Fibroblast of skin of left biceps (primary cell): ENCODE measurements at places on chromosomes 12 and 14.

- DNase-seq, result no peak
Measured at GRCh38 chr14:29351996-29352705, 575.5 kb downstream of the PRKD1 start.

DNA sequence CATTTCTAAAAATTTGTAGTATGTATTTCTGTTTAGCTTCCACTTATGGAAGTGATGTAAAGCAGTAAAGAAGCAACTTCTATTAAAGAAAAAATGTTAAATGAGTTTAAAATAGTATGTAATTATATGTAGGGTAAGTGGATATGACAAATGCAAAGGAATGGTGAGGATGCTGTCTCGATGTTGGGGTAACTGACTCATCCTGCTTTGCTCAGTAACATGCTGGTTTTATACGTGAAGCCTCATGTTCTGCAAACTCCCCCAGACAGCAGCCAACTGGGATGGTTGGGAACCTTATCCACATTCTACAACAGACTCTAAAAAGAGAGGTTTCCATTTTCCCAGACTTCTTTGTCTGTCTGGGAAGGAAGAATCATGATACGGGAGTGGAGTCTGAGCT, 1006.4 kb upstream of the TMEM132C start:
- DNase-seq, result no peak

DNA sequence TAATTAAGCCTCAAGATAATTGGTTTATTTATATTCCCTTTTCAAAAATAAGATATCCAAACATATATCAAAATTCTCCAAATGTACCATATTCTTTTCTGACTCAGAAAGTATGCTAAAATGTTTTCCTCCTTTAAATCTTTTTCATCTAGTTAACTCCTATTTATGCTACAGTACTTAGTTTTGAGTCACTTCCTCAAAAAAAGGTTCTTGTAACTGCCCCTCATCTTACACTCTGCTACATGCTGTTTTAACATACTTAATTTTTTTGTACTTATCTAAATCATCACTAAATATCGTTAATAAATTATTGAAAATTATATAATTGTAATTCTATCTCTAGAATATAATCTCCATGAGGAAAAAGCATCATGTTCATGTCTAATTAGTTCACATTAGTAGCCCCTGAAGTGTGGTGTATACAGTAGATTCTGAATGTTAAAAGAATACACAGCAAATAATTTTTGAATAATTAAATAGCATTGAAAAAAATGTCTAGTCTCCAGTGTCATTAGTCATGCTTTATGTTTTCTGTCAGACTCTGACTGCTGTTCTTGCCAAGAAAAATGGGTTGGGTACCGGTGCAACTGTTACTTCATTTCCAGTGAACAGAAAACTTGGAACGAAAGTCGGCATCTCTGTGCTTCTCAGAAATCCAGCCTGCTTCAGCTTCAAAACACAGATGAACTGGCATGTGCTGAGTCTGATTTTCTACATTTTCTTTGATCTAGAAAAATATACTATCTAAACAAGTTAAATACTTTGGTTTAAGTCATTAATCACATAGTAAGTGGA, 3.5 kb downstream of the KLRD1 start:
- no peak for DNase-seq

GRCh38 chr14:21025371-21026273, 761 bp upstream of the NDRG2 start:
- DNase-seq, result no peak

DNA sequence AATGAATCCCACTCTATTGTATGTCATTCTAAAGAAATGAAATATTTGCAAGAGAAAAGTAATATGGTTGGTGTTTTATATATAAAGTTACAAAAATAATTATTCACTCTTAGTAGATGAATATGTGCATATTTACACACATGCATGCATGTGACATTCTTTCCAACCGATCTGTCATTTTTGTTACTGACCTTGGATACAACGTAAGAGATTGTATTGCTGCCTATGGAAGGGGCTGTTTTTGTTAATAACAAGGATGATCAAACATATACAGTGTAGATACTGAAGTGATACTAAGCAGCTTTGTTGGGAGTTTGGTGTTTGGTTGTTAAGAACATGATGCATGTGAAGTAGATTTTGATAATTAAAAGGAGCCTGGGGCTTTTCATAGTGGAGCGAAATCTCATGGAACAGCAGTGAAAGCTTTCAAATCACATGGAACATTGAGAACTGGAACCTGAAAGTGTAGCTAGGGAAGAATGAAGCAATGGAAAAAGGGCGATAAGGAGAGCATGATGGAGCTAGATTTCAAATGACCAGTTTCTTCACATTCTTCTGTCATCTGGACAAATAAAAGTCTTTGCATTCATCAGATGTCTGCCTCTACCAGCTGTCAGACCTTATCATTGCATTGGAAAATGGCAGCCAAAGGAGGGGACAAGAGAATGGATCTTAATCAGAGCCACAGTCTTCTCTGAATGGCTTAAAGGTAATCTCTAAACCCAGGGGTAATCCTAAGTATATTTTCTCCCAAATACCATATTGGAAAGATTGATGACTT, 10.0 kb downstream of the BORCS5 start:
- no peak for DNase-seq

GRCh38 chr12:92859650-92860386, 69.3 kb downstream of the EEA1 start:
- no peak for DNase-seq

- DNase-seq, result no peak
Measured at GRCh38 chr14:72975770-72976169, 49.5 kb downstream of the DCAF4 start.

DNA sequence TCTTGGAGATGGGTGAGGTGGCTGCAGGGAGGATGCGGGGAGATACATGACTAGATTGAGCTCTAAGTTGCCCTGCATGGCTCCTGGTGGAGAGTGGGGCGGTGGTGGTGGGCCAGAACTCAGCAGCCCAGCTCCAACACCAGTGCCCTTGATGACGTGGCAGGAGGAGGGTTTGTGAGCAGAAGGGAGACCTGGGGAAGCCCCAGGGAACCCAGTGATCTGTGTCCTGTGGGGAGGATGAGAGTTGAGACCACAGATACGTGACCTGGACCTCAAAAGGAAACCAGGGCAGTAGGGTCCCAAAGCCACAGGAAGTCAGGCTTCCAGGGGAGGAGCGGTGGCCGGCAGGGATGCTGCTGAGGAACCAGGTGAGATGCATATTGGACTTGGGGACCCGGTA, 989.1 kb upstream of the TMEM132C start:
- DNase-seq, result no peak

- no peak for DNase-seq
Measured at GRCh38 chr14:90299408-90299807, 32.3 kb downstream of the NRDE2 start.

GRCh38 chr14:56147449-56147848, 29.2 kb downstream of the PELI2 start:
- no peak for DNase-seq

- DNase-seq, result no peak
Measured at GRCh38 chr14:34966413-34966812, 16.4 kb upstream of the SRP54 start.

- DNase-seq, result no peak
Measured at GRCh38 chr12:103494734-103495468, 867 bp downstream of the C12orf42 start.

DNA sequence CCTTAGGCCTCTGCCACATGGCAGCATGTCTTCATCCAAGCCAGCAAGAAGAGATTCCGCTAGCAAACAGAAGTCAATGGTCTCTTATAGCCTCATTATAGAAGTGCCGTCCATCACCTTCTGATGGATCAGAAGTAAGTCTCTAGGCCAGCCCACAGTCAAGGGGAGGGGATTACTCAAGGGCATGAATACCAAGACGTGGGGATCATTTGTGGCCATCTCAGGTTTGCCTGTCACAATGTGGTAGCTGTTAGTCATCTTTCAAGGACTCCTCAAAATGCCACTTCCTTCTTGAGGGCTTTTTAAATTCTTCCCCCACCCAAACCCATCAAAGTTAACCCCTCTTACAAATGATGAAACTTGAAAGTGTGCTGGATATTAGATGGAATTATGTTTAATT, 8.1 kb upstream of the ADCY6 start:
- DNase-seq, result no peak

DNA sequence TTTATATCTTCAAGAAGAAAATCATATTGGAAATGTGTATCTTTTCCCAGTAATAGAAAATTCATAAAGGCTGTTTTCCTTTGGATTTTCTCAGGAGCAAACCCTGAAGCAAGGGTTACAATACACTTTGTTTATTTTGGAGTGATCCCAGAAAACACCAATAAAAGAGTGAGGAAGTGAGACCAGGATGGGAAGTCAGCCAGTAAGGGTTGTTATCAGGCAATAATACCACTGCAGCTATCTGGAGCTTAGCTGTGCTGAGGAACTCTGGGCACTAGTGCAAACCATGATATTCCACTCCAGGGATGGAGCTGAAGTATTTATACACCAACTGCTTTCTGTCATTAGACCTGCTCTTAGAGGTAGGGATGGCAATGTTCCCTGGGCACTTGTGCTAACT, 1002.3 kb downstream of the FLRT2 start:
- DNase-seq, result no peak

GRCh38 chr14:104403421-104404220, 175.9 kb upstream of the C14orf180 start:
- no peak for DNase-seq

DNA sequence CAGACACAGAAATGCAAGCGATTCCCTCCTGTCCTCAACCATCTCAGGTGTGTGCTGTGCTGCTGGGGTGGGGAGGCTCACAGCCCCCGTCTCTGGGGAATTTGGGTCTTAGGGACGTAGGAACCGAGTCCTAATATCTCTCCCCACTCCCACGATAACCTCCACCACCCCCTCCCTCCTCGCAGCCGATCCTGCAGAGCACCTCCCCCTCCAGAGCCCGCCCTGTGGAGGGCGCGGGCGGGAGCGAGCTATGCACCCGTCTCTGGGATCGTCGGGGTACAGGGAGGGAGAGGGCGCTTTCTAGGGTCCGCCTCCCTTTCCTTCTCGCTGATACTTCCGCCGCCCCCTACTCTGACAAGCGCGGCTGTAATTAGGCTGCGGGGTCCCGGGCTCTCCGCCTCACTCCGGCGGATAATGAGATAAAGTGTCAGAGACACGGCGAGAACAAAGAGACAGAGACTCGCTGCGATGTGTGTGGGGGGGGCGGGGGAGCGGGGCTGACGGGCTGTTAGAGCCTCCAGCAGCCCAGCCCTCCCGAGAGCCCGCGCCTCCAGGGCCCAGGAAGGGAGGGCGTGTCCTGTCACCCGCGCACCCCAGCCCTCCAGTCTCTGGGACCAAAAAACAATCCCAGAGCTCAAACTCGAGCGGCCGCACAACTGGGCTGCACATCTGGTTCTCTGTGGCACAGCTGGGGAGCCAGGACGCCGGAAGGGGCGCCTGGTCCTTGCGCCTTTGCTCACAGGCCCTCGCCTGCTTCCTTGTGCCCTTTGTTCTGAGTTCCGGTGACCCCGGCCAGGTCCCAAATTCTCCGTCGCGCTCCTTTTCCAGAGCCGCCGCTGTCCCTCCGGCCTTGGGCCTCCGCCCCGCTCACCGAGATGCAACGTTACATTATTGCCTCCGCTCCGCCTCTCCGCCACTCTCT, 8.7 kb downstream of the SHMT2 start:
- no peak for DNase-seq

- no peak for DNase-seq
Measured at GRCh38 chr14:50399251-50400032, 2.8 kb upstream of the CDKL1 start.

GRCh38 chr12:122096591-122097149, 18.1 kb downstream of the MLXIP start:
- no peak for DNase-seq

GRCh38 chr14:67674480-67675218, at the start of gene VTI1B:
Gene VTI1B (minus strand): TSS chr14:67674632. CDS start chr14:67674489, 143 bp downstream.
- DNase-seq, result no peak

DNA sequence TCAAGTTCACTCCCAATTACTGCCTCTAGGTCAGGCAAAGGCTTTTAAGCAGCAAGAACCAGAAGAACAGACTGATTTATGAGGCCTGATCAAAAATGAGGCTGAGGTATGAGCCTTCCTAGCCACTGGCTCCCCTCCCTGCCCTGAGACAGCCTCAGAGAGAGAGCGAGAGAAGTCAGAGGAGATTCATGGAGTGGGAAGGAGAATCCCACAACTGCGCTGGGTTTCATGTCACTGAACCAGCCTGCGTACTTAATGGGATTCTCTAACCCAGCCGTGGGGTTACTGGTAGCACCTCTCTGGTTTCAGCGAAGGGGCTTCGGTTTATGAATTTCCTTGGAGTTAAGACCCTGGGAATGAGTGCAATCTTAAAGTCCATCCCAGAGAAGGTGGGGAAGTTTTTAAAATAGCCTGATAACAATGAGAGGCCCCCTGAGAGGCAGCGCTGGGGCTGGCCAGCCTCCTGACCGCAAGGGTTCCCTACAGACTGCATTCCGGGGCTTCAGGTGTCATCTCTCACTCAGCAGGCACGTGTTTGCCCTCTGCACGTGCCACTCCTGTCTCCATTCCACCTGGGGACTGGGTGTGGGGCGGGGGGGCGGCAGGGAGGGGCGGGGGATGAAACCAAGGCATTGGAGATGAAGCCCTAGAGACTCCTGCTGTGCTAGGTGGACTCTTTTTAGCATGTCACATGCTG, 6.1 kb upstream of the GPRC5A start:
- DNase-seq, result no peak

- DNase-seq, result no peak
Measured at GRCh38 chr12:76413121-76413520, 64.9 kb upstream of the BBS10 start.

GRCh38 chr12:6437586-6437985, 7.2 kb upstream of the CD27 start:
- no peak for DNase-seq

- no peak for DNase-seq
Measured at GRCh38 chr14:101135796-101136742, 232.5 kb upstream of the RTL1 start.

DNA sequence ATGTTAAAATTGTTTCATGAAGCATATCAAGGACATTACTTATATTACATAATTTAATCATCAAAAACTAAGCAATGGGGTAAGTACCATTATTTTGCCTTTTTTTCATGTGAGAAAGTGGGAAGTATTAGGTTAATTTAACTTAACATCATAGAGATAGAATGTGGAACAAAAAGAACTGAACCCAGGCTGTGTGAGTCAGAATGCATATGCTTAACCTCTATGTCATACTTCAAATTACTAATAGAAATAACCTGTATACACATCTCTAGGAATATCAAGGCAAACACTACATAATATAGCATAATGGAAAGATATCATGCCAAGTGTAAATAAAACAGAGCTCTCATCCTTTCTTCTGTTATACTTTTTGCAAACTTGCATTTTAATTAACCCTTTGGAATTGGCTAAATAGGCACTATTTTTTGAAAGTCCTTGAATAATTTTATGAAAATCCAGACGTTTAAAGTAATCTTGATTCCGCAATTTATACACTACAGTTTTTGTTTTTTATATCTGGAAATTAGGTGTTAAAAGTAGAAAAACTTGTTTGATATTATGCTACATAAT, 777.7 kb downstream of the SLC6A15 start:
- no peak for DNase-seq

DNA sequence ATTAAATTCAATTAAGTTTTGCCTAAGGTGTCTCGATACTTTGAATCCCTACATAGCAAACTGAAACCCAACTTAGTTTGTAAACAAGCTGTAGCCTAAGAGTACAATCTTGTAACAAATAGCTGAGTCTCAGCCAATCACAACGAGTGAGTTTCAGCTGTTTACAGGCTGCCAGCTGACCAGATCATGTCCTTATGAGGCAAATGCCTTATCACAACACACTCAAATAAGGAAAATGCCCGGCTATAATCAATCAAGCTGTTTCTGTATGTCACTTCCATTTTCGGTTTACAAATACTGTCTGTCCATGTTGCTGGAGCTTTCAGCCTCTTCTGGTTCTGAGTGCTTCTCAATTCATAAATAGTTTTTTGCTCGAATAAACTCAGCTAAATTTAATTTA, 943.8 kb downstream of the SLC16A7 start:
- no peak for DNase-seq
